ENCODE measurements at places on chromosomes 12 and 14.

- no peak for DNase-seq
Observed at GRCh38 chr12:82966001-82966559, 279.4 kb downstream of the TMTC2 start.

- DNase-seq, result no peak
Observed at GRCh38 chr12:30153981-30154380, 370.2 kb upstream of the TMTC1 start.

DNA sequence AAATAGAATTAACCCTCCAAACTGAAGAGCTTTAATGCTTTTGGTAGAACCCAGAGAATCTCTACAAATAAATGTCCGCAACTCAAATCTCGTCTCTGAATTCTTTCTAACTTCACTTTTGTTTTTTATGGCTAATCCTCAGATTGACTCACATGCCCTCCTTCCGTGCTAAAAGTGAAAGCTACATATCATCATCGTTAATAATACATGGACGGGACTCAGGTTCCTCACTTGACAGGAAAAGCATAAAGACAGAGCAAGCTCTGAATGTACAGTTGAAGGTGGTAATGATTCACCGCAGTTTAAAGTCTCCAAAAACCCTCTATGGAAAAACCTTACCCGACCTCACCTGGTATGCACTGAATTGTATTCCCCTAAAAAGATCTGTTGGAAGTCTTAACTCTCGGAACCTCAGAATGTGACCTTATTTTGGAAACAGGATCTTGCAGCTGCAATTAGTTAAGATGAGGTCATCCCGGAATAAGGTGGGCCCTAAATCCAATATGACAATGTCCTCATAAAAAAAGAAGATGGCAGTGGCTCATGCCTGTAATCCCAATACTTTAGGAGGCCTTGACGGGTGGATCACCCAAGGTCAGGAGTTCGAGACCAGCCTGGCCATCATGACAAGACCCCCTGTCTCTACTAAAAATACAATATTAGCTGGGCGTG, 147.4 kb upstream of the FOXN3 start:
- DNase-seq, result no peak

DNA sequence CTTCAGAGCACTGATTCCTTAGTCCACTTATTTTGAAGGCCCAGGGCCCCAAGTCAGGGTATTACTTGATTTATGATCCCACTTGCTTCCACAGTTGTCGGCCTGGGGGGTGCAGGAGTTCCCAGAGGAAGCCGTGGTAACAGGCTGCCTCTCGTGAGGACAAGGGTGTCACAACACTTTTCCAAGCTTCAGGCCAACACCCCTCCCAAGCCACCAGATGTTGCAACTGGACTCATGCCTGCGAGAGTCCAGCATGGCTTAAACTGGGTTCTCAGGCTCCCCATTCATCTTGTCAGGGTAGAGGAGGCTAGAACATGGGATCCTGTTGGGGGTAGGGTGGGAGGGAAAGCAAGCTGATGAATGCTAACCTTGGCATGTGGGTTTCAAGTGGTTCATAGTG, 56.1 kb downstream of the BMP4 start:
- no peak for DNase-seq

DNA sequence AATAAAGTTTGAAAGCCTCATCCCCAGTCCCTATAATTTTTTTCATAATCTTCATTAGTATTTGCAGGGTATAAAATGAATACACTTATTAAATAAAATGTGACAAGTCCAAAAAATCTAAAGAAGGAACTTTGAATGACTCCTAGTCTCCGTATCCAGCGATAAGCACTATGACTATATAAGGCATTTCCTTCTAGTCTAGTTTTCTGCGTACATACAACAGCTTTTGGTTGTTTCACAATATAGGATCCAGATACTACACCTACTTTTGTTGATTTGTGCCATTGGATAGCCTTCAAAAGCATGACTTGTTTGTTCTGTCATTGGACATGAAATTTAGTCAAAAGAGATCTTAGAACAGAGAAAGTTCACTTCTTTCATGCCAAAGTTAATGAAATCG, 133.3 kb upstream of the PWP1 start:
- no peak for DNase-seq

GRCh38 chr14:37202265-37202664, 4.5 kb downstream of the MIPOL1 start:
- no peak for DNase-seq

DNA sequence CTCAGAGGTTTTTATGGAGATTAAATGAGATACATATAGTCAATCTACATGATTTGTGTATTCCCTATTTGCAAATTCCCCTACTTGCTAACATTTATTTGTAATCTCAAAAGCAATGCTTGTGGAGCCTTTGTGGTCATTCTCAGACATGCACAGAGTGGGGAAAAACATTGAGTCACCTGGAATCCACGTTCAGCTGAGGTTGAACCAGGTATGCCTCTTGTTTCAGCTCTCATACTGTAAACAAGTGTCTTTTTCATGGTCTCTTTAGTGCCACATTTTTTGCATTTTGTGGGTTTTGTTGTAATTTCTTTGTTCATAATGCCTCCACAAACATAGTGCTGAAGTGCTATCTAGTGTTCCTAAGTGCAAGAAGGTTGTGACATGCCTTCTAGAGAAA, 181.9 kb downstream of the BCAT1 start:
- no peak for DNase-seq

GRCh38 chr14:20455355-20456300, 602 bp downstream of the APEX1 start:
- peak; percentile 87 for DNase-seq

- no peak for DNase-seq
Observed at GRCh38 chr14:100826391-100827100, 628 bp downstream of the MEG3 start.

- DNase-seq, result no peak
Observed at GRCh38 chr12:50211392-50212070, 44.4 kb upstream of the CERS5 start.

- no peak for DNase-seq
Observed at GRCh38 chr12:40534828-40535227, 157.4 kb upstream of the CNTN1 start.

- DNase-seq, result peak; percentile 10
Observed at GRCh38 chr14:26276757-26277156, 321.1 kb downstream of the NOVA1 start.

GRCh38 chr14:22407033-22407432, 182.0 kb downstream of the DAD1 start:
- DNase-seq, result no peak

DNA sequence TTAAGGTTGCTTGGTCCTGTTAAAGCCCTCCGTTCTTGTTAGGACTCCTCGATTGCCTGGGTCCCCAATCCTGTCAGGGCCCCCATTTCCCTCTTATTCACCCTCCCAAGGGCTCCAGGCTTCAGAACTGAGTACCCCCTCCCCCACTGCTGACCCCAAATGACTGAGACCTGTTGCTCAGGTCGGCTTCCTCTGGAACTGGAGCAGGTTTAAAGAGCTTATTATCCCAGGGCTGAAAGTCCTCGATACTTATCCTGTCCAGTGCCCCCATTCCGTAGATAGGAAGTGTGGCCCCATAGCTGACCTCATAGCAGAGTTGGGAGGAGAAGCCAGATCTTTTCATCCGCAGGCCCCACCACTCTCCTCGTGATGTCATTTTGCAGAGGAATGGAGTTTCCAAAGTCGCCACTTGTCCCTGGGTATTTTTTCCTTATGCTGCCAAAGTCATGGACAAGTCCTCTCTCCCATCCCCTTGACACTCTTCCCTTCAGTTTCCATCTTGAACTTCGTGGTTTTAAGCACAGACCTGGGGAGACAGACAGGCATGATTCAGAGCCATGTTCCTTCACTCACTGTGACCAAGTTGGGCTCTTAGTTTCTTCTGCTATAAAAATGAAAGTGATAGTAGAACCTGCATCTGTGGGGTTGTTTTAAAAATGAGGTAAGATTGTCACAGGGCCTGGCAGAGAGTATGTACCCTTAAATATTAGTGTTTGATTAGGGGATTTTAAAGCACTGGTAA, 1.2 kb downstream of the USP30 start:
- no peak for DNase-seq

- DNase-seq, result no peak
Observed at GRCh38 chr14:55121628-55122439, 7.2 kb upstream of the LGALS3 start.

- DNase-seq, result no peak
Observed at GRCh38 chr14:96079066-96079465, 39.9 kb downstream of the C14orf132 start.

GRCh38 chr12:110115675-110116074, 8.5 kb upstream of the IFT81 start:
- DNase-seq, result no peak

- no peak for DNase-seq
Observed at GRCh38 chr12:131634037-131634436, 76.9 kb upstream of the SFSWAP start.

- no peak for DNase-seq
Observed at GRCh38 chr14:24909523-24910302, 140.2 kb downstream of the STXBP6 start.

- DNase-seq, result no peak
Observed at GRCh38 chr12:52721838-52722470, 18.6 kb upstream of the KRT77 start.

DNA sequence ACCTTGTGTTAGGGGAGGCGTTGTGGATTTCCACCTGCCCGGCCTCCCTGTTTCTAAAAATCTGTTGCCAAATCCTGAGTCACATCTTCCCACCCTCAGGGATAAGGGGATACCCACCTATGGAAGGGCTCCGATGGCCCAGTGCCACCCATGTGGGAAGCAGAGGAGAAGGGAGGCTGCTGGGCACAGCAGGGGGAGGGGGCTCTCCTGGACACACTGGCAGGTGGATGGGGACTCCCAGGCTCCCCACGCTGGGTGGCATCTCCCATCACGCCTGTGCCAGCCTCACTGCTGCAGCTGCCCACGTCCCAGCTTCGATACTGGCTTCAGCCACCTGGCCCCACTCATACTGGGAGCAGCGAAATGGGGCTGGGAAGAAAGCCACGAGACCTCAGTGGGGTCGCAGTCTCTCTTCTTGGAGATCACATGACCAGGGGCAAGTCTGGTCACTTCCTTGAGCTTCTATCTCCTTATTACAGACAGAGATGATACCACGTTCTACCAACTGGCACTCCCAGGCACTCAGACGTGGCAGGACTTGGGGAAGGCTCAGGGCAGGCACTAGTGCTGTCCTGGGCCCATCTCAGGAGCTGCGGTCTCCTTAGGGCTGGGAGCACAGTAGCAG, 72.2 kb downstream of the PITPNM2 start:
- no peak for DNase-seq

- DNase-seq, result no peak
Observed at GRCh38 chr12:104665296-104665695, 208.5 kb downstream of the CHST11 start.

- no peak for DNase-seq
Observed at GRCh38 chr14:21860172-21860571, 186.6 kb upstream of the OR4E1 start.

DNA sequence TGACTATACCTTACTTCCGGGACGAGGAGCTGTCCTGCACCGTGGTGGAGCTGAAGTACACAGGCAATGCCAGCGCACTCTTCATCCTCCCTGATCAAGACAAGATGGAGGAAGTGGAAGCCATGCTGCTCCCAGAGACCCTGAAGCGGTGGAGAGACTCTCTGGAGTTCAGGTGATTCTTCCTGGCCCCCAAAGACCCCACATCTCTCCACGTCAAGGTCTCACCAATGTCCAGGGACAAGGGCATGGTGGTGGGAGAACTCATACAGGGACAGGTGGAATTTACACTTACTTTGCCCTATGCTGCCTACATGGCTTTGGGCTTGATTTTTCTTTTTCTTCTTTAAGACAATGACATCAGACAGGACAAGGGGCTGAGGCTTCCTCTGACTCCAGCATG, 7.1 kb downstream of the SERPINA3 start:
- DNase-seq, result no peak

DNA sequence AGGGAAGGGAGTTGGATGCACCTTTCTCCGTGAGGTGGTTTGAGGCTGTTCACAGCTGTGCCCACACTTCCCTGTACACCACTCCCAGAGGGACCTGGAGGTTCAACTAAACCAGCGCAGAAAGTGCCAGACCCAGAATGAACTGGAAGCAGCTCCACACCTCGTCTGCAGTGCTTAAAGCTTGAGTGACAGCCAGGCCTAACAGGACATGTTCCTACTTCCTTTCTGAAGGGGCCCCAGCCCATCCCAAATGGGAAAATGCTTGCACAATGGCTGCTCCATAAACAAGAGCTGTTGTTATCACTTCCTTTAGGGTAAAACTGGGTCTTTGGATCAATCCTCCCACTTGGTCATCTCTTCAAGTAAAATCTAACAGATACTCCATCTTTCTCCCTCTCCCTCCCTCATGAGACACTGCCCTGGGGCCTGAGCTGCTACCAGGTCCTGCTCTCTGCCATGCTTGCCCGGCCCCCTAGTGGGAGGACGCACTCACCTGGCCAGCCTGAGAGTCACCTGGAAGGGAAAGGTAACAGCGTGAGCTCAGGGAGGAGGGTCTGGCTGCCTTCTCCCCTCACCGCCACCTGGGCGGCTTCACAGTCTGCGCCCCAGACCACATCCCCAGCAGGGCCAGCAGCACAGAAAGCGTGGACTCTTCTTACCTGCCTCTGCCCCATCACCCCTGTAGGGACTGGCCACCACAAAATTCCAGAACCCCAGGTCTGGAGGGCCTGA, 33.5 kb downstream of the ISCA2 start:
- DNase-seq, result no peak

DNA sequence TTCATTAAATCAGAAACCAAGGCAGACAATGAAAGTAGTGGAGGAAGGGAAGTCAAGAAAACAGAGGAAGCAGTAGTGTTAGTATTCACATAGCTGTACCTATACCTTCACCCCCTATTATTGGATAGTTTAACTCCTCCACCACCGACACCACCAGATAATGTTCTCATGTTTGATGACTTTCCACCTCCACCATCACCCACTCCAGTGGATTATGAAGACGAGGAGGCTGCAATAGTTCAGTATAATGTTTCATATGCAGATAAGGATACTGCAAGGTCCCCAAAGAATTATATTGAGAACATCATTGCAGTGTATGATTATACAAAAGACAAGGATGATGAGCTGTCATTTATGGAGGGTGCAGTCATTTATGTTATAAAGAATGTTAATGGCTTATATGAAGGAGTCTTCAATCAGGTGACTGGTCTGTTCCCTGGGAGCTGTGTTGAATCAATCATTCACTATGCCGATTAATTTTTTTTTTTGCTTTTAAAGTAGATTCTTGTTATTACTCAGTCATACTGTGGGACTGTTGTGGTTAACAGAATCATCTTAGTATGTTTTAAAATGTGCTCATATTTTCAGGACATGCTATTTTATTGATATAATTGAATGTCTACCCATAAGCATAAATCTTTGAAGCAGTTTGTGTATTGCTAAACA, 32.2 kb upstream of the KTN1 start:
- no peak for DNase-seq

GRCh38 chr12:98671459-98671858, 26.4 kb downstream of the APAF1 start:
- DNase-seq, result no peak
